ENCODE measurements at places on chromosomes 13 and 19.

DNA sequence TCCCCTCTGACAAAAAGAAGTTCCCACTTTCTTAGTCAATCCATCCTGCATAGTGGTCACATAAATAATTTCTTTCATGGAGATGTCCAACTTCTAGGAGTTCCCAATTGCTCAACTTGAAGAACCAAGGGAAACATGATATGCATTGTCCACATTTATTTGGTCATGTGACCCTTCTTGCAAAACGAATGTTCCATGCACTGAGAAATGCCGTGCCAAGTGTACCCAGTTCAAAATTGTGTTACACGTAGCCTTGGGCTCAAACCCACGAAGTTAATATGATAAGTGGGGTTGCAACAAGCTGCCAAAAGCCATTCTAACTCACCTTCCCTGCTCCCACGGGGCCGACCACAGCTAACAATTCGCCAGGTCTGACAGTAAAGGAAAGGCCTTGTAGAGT is 113.1 kb downstream of the ABCC4 start:
- DNase-seq: no peak

GRCh38 chr13:43246382-43246781 is 223.0 kb downstream of the DNAJC15 start:
- peak; percentile 13 for DNase-seq

GRCh38 chr13:23622985-23623384 is 52.8 kb downstream of the TNFRSF19 start:
- DNase-seq: no peak

GRCh38 chr19:52716522-52716921 is 18.3 kb downstream of the ZNF611 start:
- DNase-seq: no peak

DNA sequence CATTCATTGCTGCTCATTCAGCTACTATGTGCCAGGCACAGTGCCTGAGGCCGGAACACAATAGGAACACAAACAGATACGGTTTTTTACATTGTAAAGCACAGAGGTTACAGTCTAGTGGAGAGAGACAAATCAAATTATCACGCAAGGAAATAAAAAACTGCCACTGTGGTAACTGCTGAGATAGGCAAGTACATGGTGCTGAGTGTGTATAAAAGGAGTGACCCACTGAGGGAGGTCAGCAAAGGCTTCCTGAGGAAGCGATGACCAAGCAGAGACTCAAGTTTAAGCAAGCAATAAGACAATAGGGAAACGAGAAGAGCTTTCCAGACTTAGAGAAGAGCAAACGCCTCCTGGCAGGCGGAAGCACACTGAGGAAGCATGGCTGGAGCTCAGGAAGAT is 56.4 kb downstream of the NUFIP1 start:
- DNase-seq: peak; percentile 78

DNA sequence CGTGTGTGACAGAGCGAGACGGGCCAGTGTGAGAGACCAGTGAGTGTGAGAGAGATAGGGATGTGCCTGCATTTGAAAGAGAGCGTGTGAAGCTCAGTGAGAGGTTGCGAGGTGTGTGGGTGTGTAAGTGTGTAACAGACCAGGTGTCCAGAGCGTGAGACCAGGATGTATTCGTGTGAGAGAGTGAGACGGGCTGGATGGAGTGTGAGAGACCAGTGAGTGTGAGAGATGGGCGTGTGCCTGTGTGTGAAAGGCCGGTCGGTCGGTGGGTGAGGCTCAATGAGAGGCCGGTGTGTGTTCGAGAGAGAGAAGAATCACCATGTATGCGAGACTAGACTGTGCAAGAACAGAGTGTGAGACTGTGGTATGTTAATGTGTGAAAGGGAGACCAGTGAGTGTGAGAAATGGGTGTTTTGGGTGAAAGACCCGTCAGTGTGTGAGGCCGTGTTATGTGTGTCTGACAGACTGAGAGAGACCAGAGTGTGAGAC is 679 bp downstream of the ZNF471 start:
- no peak for DNase-seq

- peak; percentile 21 for DNase-seq
Observed at GRCh38 chr13:60108589-60108988, 55.1 kb downstream of the DIAPH3 start.

All from suppressor macrophage treated with lipopolysaccharide for 1 hour (primary cell).